ENCODE measurements at places on chromosomes 7 and 10.

GRCh38 chr10:122487174-122487765 lies 25.9 kb downstream of the HTRA1 start:
- DNase-seq = no peak

- no peak for DNase-seq
These were observed 81.8 kb upstream of the SFMBT2 start for GRCh38 chr10:7492660-7493046.

GRCh38 chr7:39624442-39624807 lies 1.1 kb downstream of the RALA start:
- DNase-seq = no peak

- no peak for DNase-seq
These were observed 78.6 kb downstream of the LCOR start for GRCh38 chr10:96910488-96911395.

- DNase-seq = no peak
These were observed 607.7 kb upstream of the FOXK1 start for GRCh38 chr7:4074407-4074806.

GRCh38 chr7:33888166-33888565 lies 17.2 kb upstream of the BMPER start:
- DNase-seq = no peak

DNA sequence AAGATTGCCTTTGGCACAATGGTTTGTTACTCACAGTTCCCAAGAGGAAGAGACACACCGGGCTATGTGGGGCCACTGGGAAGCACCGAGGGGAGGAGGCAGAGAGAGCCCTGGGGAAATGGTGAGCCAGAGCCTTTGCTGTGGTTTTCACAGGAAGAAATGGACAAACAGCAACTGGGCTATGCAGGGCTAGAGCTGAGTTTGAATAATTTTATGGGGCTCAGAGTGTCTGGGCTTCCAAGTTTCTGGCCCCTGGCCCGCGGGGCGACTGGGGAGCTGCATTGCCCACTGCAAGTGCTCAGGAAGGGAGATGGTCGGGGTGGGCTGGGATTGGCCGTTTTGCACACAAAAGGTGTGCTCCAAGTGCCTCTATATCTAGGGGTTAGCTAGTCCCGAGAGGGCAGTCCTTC lies 92.6 kb downstream of the CHST15 start:
- DNase-seq = peak; percentile 79

DNA sequence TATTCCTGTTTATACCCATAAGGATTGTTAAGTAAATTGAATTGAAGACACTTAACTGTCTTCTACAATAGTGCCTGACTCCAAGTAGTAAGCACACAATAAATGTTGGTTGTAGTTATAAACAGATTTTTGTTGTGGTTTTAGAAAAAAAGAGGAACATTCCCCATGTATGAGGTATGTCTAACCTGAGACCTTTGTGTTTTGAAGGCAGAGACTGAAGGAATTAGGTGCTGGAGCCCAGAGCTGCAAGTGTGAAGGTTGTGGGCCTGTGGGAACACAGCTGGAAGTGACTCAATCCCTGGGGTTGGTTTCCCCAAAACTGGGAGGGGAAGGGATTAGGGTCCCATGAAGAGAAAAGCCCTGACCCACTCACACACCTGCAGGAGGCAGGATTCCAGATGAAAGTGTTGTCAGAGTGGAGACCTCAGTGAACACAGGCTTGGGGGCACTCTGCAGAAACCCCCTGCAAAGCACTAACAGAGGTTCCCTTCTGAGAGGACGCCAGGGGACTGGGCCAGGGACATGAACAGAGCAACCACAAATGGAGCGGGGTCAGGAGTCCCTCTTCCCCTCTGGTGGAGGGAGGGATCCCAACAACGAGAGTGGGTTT lies 265.1 kb upstream of the KLF14 start:
- no peak for DNase-seq

- no peak for DNase-seq
These were observed 199.5 kb downstream of the SKAP2 start for GRCh38 chr7:26664735-26665416.

DNA sequence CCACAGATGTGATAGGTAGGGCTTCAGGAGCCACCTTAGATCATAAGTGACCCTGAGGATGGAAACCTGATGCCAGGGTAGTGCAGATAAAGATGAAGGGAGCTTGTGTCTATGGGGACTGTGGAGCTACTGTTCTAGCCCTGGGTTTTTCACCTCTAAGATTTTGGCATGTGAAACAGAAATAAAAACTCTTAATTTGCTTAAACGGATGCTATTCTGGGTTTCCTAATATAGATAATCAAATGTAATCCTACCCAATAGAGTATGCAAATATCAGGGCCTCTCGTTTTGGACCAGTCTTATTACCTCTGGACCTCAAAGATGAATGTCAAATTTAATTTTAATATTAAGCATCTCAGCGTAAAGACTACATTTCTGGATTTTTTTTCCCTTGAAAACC lies 49.3 kb downstream of the ABCB4 start:
- no peak for DNase-seq

DNA sequence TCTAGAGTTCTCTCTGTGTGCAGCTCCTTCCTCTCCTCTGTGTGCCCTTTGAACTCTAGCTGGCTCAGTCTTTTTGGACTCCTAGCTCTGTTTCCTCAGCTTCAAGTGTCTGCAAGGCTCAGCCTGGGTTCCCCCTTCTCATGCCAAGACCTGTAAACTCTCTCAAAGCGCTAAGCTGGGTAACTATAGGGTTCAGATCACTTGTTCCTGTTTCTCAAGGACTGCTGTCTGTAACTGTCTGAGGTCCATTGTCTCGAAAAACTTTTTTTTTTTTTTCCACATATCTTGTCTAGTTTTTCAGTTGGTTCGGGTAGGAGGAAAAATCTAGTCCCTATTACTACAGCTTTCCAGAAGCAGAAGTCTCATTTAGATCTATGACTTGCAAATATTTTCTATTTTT lies 46.6 kb upstream of the PPP1R17 start:
- DNase-seq = no peak

DNA sequence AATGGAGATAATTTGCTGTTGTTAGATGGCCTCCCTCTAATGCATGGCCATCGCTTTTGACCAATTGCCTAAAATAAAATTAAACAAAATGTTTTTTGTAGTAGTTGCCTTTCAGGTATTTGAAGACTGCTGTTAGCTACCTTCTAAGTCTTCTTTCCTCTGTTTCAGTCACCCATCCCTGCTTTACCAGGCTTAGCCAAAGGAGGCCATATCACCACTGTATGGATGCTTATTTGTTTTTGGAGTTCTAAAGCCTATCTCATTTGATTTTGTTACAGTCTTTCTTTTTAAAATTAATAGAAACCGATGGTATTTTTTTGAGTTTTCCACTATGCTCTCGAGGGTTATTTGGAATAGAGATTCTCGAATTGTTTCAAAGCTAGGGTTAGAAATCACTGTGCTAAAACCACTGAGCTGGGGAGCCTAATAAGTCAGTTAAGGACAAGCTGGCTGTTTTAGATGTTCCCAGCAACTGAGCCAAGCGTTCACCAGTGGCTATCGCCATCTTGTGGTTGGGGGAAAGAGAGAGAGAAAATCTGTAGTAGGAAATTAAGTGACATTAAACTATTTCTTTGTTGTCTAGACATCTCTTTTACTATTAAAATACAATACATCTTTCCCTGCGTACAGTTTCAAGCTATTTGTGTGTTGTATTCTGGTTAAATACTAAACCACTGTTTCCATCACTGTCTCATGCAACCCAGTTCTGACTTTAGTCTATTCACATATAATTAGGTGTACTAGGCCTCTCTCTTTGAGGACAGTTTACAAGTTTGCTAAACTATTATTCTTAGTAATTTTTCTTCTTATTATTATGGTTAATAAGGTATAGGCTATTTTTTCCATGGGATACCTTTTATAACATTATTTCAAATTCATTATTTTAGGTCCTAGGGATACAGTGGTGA lies 52.2 kb downstream of the GPR158 start:
- peak; percentile 19 for DNase-seq

Measured in posterior vena cava (tissue), 2 donors.